ENCODE measurements at places on chromosomes 1 and 21.

GRCh38 chr1:228544021-228544850, 57.1 kb downstream of the RNF187 start:
- DNase-seq = no peak

- peak; percentile 55 for DNase-seq
Measured at GRCh38 chr1:201582705-201583442, 43.9 kb downstream of the NAV1 start.

- DNase-seq = no peak
Measured at GRCh38 chr1:12851779-12852178, 3.3 kb upstream of the HNRNPCL1 start.

- DNase-seq = peak; percentile 69
Measured at GRCh38 chr1:207024202-207025145, 8.1 kb downstream of the C1orf116 start.

DNA sequence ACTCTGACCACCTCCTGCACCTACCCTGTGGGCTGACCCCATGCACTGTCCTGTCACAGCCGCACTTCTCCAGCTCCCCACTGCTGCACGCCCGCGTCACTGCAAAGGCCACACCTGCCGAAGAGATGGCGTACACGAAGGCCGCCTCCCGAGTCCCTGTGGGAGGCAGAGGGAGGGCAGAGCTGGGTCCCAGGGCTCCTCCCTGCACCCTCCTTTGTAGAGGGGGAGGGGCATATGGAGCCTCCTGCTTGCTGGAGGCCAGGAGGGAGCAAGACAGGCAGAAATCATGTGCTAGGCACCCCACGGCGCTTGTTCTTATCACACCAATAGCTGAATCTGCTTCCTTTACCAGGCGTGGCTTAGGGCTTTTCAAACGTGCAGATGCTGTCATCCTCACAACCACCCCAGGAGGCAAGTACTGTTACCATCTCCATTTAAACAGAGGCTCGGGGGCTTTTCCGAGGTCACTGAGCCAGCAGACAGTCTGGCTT, 21.4 kb downstream of the WNT4 start:
- DNase-seq = no peak

DNA sequence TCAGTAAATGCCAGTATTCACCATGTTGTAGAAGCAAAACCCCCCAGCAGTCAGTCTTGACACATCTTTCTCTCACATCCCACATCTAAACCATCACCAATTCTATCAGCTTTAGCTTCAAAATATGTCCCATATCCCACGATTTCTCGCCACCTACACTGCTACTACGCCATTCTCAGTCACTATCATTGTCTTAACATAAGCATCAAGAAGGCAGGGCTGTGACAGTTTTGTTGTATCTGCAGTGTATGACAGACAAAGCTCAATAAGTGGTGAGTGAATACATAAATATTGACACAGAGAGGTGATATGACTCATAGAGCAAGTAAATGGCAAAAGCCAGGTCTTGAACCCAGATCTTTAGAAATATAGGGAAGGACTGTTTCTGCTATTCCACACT, 59.9 kb downstream of the JAK1 start:
- no peak for DNase-seq

DNA sequence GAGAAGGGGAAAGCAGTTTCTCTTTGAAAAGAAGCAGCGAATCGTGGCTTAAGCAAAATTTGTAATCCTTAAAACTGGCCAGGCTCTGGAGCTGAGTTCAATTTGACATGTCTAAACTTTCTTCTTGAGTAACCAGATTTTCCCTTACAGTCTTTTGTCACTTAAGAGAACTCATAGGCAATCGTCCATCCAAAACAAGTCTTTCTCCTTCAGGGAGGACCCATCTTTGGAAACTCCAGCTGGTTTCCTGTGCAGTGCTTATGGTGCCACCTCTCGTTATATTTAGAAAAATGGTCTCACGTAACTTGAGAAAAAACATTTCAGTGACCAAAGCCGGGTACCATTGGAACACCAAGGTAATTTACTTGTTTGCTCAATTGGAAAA, 1.8 kb upstream of the PTTG1IP start:
- peak; percentile 69 for DNase-seq

DNA sequence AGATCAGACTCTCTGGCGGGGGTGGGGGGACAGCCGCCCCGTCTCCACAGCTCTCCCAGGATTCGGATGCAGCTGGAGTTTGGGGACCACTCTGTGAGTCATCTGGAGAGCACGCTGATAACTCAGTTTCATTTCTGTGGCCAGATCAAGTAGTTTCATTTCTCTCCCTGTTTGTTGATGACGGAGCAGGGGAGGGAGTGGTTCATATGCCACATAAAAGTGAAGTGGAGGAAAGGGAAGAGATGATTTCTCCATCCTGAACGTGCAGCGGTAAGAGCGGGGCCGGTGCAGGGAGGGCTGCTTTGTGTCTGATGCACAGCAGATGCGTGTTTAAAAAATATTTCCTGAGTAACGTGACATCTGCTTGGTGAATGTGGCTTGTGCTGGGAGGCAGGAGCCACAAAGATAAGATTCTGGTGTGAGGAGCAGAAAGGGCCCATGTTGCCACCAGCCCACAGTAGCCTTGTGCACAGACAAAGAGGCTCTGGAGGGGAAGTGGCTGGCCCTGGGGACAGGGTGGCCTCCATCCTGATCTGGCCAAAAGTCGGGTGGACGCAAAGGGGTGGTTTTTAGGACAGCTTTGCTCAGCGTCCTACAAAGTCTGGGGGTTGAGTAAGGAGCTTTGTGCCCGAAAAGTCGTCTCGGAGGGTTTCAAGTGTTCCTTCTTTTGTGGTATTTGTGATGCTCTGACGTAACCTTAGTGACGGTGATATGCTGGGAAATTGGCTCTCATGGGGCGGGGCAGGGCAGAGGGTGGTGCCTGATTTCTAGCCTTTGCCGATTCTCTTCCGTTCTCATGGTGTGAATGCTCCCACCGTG, at the start of gene MX2:
TSS of gene MX2 (plus strand) at position 242 of the 819 bp plus-strand sequence. CDS start 14,880 bp downstream, outside the sequence.
- peak; percentile 83 for DNase-seq

GRCh38 chr21:45496968-45497845, 45.0 kb downstream of the SLC19A1 start:
- no peak for DNase-seq

DNA sequence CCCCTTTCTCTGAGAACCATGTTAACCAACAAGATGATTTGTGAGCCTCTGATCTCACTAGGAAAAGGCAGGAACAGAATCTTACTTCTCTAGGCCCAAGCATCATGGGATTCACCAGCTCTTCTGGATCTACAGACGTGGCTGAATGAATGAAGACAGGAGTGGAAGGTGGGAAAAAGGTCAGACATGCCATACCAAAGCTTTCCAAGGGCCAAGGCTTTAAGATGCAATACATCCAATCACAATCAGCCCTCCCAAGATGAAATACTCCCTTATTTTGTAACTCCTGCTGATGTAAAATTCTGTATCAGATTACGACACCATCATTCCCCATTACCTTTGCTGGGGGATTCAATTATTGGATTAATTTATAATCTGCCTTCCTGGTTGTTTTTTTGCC, 80.9 kb downstream of the SSBP3 start:
- DNase-seq = no peak
